ENCODE measurements at places on chromosomes 3 and 15. TPM values are rescaled to one million over a fixed set of nuclear protein-coding genes. Genes with fewer than 3 reads are reported as not detected.

The MUC13 gene
- polyA plus RNA-seq = 16.5 TPM

The ATP8B4 gene
- 2.4 TPM for polyA plus RNA-seq

The ESYT3 gene
- polyA plus RNA-seq = 0.72 TPM

The MESP2 gene
- not detected for polyA plus RNA-seq

The ARHGEF3 gene
- 1.6 TPM for polyA plus RNA-seq

The ARGFX gene
- not detected for polyA plus RNA-seq

The PRR20G gene
- not detected for polyA plus RNA-seq

DNA sequence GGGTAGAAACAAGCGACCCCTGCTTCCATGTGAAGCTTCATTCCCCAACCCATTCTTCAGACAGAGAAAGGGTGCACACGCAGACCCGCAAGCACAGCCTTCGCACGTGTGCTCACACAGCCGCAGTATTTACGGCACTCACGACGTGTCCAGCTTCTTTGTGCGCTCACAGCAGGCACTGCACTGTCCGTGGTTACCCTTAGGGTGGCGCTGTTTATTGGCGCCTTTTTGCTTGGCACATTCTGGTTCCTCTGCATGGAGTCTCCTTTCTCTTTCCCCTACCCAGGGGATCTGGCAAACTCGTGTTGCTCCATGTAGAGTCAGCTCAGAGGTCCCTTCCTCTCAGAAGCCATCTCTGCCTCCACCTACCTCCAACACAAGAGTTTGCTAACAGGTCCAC lies 115.1 kb downstream of the SLCO3A1 start:
- no peaks in the 10 kb centered on the region for H3K36me3 ChIP-seq
- H3K4me3 ChIP-seq = no peak overlapping the region
- no peak for DNase-seq
- no peak overlapping the region for H3K27ac ChIP-seq
- no peaks in the 10 kb centered on the region for H3K27me3 ChIP-seq
- no peaks in the 10 kb centered on the region for H3K4me1 ChIP-seq

- no peak for DNase-seq
- H3K4me1 ChIP-seq = peaks cover 2% of the 10 kb centered on the region
- no peak overlapping the region for H3K27ac ChIP-seq
- H3K27me3 ChIP-seq = peaks cover 2% of the 10 kb centered on the region
- H3K36me3 ChIP-seq = no peaks in the 10 kb centered on the region
- H3K4me3 ChIP-seq = no peak overlapping the region
Measured at GRCh38 chr3:24678421-24678865, 183.8 kb upstream of the THRB start.

DNA sequence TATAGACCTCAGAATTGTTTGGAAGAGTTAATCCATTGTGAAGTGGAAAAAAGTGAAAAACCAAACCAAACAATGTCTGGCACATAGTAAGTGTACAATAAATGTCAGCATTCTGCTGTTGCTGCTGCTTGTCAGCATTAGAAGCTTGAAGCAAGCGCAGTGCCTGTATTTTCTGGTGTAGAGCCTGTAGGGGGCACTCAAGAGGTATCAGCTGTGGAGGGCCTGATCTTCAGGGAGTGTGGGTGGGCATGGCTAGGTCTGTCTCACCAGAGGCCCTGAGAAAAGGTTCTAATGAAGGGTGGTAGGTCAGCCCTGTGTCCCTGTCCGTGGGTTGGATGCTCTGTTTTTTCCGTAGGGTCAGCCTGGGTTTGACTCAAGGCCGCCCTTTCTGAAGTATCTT lies 3.6 kb downstream of the ADAMTSL3 start:
- DNase-seq = no peak
- H3K4me1 ChIP-seq = peaks cover 3% of the 10 kb centered on the region
- H3K27me3 ChIP-seq = no peaks in the 10 kb centered on the region
- H3K27ac ChIP-seq = no peak overlapping the region
- H3K36me3 ChIP-seq = no peaks in the 10 kb centered on the region
- H3K4me3 ChIP-seq = no peak overlapping the region

GRCh38 chr3:73433687-73434086 lies 191.1 kb downstream of the PDZRN3 start:
- H3K36me3 ChIP-seq = no peaks in the 10 kb centered on the region
- H3K4me1 ChIP-seq = peaks cover 2% of the 10 kb centered on the region
- no peak overlapping the region for H3K27ac ChIP-seq
- H3K4me3 ChIP-seq = no peak overlapping the region

DNA sequence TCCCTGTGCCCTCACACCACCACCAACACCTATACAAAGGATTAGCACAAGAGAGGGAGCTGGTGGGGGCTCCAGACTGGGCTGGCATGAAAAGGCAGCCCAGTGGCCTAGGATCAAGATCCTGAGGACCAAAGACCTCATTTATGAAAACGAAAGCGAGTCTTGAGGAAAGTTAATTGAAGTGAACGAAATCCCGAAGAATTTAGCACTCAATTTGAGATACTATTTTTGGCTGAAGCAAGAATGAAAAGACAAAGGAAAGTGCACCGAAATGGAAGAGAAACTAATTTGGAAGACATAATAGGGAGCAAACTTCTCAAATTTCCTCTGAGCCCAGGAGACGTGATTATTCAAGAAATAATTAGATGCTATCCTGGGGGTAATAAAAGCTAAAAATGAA lies 68.7 kb upstream of the SLC6A11 start:
- no peaks in the 10 kb centered on the region for H3K36me3 ChIP-seq
- no peaks in the 10 kb centered on the region for H3K27me3 ChIP-seq
- no peak for DNase-seq
- H3K4me3 ChIP-seq = no peak overlapping the region
- H3K4me1 ChIP-seq = no peaks in the 10 kb centered on the region
- H3K27ac ChIP-seq = no peak overlapping the region

GRCh38 chr15:79635149-79635771 lies 203.1 kb downstream of the MINAR1 start:
- H3K27ac ChIP-seq = no peak overlapping the region
- H3K4me1 ChIP-seq = no peaks in the 10 kb centered on the region
- no peak for DNase-seq

DNA sequence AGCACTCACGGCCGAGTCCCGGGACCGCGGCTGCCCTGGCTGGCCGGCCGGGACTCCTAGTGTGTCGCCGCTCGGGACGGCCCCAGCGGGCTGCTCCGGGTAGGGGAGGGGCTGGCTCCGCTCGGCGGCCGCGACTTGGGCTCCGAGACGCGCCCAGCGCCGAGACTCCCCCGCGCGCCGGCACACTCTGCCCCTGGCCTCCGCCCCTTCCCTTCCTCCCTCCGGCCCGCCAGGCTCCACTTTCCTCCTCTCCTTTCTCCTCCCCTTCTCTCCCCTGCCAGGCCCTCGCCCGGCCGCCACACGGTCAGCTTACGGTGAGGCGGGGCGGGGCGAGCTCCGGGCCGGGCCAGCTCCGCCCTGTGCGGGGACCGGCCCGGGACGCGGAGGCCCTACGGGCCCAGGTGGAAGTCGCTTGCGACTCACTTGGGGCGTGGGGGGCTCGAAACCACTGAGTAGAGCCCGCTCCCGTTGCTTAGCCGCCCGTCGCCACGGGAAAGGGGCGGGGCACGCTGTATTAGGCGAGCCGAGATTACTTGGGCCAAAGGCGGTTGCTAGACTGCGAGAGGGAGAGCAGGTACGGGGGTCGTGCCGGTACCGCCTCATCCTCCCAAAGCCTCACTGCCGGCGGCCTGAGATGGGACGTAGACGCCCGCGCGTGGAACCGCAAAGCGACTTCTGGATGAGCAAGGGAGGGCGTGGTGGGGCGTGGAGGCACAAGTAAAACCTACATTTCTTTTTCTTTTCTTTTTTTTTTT lies at the start of gene ITGB5:
Gene ITGB5 (minus strand): TSS at position 189 of the 755 bp plus-strand sequence. CDS start 365 bp downstream, outside the sequence.
- H3K27me3 ChIP-seq = no peaks in the 10 kb centered on the region
- H3K36me3 ChIP-seq = no peaks in the 10 kb centered on the region
- peak within 1 kb of the TSS; percentile 84 for H3K27ac ChIP-seq
- H3K4me1 ChIP-seq = peaks cover 3% of the 10 kb centered on the region
- DNase-seq = peak; percentile 91
- H3K4me3 ChIP-seq = peak within 1 kb of the TSS; percentile 60

GRCh38 chr3:59514865-59515482 lies 465.1 kb upstream of the CFAP20DC start:
- no peak overlapping the region for H3K27ac ChIP-seq
- no peak for DNase-seq
- no peaks in the 10 kb centered on the region for H3K4me1 ChIP-seq
- H3K36me3 ChIP-seq = no peaks in the 10 kb centered on the region
- no peak overlapping the region for H3K4me3 ChIP-seq
- H3K27me3 ChIP-seq = no peaks in the 10 kb centered on the region

DNA sequence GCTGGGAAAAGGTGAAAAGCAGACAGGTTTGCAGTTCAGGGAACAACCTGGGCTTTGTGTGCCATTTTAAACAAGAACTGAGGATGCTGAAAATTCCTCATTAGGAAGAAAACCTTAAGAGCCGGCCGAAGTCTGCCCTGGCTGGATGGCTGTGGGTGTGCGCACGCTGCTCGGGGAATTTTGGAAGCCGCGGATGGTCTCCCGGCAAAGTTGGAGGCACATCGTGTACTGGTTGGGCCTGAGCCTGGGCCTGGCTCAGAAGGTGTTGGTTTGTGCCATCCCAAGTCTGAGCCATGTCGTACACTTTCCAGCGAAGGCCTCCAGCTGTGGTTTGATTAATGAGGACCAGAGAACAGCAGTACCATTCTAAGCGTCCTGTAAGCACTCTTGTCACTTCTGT lies 188.2 kb downstream of the ATP10A start:
- H3K36me3 ChIP-seq = peaks cover 4% of the 10 kb centered on the region
- H3K27me3 ChIP-seq = no peaks in the 10 kb centered on the region
- DNase-seq = peak; percentile 88
- H3K27ac ChIP-seq = peak overlapping the region; percentile 88

DNA sequence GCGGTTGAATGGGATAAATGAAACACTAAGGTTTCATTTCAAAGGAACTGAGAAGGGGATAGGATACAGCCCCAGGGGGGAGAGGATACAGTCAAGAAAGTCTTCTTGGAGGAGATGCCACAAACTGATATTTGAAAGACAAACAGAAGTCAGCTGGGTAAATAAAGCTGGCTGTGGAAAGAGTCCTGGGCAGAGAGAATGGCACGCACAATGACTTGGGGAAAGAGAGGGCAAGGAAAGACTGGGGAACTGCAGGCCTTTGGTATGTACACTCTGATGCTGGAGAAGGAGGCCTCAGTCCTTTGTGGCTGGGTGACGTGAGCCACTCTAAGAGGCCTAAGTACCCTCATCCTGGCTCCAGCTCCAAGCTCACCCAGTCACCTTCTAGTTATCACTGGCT lies 45.2 kb upstream of the LMCD1 start:
- no peaks in the 10 kb centered on the region for H3K27me3 ChIP-seq
- peaks cover 21% of the 10 kb centered on the region for H3K4me1 ChIP-seq
- no peak for DNase-seq
- H3K4me3 ChIP-seq = no peak overlapping the region

GRCh38 chr15:37094333-37094914 lies 5.9 kb downstream of the MEIS2 start:
- no peaks in the 10 kb centered on the region for H3K4me1 ChIP-seq
- H3K27ac ChIP-seq = no peak overlapping the region
- no peak for DNase-seq
- H3K27me3 ChIP-seq = no peaks in the 10 kb centered on the region
- H3K36me3 ChIP-seq = peaks cover 4% of the 10 kb centered on the region
